CMK (cell line): ENCODE measurements at places on chromosomes 12 and 14.

DNA sequence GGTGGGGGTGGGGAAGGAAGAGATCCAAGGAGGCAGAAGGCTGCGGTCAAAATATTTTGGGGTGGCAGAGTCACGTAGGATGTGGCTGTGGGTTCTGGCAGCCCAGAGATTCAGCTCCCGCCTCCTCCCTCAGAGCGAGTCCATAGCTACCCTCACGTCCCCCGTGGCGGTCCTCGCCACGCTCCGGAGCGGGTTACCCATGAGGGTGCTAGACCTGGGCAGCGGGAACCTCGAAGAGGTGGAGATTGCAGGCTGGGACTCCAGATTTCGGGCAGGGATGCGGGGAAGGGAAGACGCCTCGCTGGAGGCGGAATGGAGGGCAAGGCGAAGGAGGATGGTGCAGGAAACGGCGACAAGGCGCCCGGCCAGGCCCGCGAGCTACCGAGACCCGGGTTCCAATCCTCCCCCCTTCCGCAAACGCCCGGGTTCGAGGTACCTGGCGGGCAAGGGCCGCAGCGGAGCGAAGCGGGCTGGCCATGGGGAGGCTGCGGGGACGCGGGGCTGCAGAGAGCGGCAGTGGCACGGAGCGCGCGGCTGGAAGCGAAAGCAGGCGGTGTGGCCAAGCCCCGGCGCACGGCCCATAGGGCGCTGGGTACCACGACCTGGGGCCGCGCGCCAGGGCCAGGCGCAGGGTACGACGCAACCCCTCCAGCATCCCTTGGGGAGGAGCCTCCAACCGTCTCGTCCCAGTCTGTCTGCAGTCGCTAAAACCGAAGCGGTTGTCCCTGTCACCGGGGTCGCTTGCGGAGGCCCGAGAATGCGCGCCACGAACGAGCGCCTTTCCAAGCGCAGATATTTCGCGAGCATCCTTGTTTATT lies 46.2 kb downstream of the BCAT1 start:
- no peak for DNase-seq

DNA sequence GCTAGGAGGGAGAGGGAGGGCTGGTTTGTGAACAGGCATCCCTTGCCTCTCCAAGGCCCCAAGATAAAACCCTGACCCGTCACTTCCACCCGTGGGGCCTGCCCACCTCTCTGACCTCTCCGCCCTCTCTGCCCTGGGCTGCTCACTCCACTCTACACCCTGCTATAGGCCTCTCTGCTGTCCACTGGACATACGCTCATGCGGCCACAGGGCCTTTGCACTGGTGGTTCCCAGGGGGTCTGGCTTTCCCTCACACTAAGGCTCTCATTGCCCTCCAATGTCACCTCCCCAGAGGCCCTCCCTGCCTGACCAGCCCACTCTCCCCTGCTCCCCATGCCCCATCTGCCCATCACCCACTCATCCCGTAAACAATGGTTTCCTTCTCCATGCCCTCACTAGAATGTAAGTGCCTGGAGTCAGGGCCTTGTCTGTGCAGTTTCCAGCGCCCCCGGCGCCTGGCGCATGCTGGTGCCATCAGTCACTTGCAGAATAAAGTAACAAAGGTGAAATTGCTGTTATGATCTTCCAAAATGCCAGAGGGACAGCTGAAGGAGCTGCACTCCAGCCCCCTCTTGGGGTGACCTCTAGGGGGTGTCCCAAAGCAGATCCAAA lies 73.6 kb downstream of the RFLNA start:
- no peak for DNase-seq

DNA sequence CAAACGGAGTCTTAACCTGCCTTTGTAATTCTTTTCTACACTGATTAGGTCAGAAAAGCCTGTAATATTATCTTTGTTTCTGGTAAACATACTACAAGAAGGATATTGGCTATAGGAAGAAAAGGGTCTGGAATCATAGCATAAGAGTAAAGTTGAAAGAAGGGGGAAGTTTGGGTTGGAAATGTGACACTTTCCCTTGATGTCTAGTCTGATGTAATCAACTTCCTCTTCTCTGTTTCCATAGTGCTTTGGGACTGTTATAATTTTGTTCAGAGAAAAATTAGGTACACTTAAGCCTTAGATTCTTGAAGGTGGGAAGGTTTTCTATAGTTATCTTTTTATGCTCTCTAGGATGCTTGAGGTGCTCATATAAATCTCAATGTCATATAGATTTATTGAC lies 322.2 kb downstream of the AEBP2 start:
- no peak for DNase-seq

DNA sequence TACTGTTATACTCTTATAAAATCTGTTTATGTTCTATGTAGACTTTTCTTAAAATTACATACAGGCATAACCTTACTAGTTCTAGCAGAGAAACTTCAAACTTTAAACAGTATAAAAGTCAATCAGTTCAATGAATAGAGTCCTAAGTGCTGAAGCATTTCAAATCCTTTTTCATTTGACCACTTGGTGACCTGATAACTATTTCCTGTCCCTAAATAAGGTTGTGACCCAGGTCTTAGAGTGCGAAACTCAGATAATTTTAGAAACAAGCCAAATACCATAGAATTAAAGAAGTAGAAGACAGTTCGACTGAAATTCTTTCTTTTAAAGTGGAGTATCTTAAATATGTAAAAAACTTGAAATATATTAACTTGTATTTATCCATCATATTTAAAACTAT lies 96.2 kb upstream of the ALX1 start:
- no peak for DNase-seq

- no peak for DNase-seq
These were observed 104.8 kb downstream of the UNC79 start for GRCh38 chr14:93535537-93535936.

DNA sequence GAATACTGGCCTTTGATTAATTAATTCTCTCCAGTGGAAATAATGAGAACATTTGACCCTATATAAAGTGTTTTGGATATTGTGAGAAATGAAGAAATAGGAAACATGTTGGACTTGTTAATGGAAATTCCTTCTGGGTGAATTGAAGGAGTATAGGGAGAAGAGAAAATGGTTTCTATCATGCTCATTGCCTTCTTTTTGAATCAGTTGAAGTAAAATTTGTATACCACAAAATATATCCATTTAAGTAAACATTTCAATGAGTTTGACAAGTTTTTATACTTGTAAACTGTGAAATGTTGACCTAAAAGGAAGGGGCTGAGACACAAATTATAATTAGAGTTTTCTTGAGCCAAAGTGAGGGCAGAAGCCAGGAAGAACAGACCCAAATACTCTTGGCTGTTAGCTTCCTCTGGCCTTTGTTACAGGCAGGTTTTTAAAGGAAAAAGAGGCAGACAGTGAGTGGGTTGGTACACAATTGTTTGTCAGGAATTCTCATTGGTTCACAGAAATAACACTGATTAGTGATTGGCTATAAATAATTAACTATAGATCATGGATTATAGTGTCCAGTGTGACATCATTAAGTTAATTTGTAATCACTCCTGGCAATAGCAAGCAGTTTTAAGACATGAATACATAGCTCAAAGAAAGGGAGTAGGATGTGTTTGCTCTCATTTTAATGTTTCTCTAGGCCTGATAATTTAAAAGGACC lies 826 bp downstream of the ZNF705A start:
- no peak for DNase-seq

DNA sequence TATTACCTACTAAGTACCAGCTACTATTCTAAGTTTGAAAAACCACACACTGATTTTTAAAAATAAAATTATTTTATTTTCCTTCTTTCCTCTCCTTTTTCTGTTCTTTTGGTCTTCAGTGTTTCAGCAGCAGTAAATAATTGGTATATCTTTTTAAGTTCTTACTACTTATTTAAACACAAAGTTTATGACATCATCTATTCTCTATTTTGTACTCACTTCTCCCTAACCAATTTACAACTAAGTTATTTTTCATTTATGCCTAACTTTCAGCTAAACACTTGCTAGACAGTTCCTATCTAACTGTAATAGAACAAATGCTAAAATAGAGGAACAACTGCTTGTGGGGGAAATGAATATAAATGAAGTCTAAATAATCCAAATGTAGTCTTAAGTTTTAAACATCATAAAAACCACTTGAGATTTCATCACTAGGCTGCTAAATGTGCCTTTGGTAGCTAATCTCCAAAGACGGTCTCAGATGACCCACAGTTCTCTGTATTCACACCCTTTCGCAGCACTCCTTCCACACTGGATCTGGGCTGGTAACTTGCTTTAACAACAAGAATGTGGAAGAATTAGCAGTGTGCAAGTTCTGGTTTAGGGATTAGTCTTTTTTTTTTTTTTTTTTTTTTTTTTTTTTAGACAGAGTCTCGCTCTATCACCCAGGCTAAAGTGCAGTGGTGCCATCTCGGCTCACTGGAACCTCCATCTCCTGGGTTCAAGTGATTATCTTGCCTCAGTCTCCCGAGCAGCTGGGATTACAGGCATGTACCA lies 41.0 kb downstream of the TFCP2 start:
- DNase-seq: no peak

DNA sequence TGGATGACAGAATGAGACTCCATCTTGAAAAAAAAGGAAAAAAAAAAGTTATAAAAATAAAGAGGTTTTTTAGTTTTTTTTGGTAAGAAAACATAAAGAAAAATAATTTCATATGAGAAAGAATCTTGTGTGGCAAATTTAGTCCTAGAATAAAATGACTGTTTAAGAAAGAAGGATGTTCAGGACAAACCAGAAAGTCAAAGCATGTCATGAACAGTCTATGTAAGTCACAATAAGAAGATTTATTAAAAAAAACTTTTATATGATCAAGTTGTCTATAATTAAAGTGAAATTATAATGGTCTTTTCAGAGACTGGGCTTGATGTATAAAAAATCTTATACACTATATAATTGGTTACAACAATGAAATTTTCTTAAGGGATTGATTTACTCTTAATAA lies 68.1 kb upstream of the HECTD1 start:
- DNase-seq: no peak

GRCh38 chr14:87041290-87042020 lies 951.5 kb downstream of the GALC start:
- DNase-seq: no peak

DNA sequence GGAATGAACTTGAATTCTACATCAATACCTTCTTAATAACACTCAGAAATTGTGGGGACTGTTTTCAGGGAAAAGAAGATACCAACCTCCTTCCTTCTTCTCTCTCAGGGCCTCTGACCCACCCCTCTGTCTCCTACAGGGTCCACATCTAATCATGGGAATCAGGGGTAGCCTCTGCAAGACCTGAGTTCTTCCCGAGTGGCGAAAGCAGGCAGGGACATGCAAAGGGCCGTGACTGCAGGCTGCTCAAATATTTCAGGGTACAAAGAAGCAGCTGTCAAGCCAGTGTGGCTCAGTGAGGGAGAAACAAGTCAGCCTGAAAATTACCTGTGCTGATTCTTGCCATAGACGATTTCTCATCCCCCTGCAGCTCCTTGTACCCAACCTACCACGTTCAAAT lies 123.1 kb upstream of the PARP11 start:
- no peak for DNase-seq

- no peak for DNase-seq
These were observed 256.6 kb downstream of the PRKD1 start for GRCh38 chr14:29671034-29671433.

DNA sequence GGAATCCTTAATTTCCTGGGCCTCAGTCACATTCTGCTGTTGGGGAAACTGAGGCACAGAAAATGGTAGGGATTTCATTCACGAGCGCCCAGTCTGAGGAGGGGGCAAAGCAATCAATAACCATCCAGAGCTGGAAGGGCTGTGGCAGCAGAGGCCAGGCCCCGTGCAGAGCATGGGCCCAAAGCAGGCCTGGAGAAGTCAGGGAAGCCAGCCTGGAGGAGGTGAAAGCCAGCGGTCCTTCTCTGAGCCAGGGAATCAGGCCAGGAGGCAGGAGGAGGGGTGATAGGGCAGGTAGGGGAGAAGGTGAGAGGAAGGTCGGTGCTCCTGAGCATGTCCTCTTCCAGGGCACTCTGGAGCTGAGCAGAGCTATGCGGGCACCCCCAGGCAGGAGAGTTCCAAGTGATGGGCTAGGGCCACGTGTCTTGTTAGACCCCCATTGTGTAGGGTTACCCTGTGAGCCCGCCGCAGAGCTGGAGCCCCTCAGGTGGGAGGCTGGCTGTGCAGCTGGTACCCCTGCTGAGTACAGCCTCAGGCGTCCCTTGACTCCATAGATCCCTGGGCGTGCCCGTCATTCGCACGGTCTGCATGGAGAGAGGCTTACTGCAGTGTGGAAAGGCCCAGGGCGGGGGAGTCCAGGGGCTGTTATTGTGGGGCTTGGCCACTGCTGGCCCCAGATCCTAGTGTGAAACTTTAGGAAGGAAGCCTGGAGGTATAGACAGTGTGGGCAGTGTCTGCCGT lies 4.8 kb downstream of the TNFAIP2 start:
- no peak for DNase-seq

GRCh38 chr14:90610346-90611040 lies 205.7 kb downstream of the TTC7B start:
- DNase-seq: no peak

- DNase-seq: no peak
These were observed 71.1 kb upstream of the ZDHHC17 start for GRCh38 chr12:76692846-76693245.

GRCh38 chr12:21949036-21949435 lies 7.8 kb upstream of the ABCC9 start:
- DNase-seq: no peak

DNA sequence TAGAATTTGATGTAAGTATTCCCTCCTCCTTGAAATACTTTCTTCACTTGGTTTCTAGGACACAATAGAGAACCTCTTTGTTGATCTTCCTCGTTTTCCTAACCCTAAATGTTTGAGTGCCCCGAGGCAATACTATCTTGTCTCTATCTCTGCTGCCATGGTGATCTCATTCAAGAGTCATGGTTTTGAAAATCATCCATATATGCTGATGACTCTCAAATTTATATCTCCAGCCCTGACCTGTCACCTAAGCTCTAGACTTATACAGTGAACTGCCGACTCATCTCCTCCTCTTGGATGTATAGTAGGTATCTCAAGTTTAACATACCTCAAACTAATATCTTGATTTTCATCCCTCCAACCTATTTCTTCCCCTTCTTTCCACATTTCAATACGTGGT lies 71.4 kb downstream of the RIC8B start:
- no peak for DNase-seq

GRCh38 chr12:122096591-122097149 lies 18.1 kb downstream of the MLXIP start:
- DNase-seq: no peak

GRCh38 chr14:22073801-22074200 lies 400.2 kb upstream of the OR4E1 start:
- DNase-seq: no peak
